ENCODE measurements at places on chromosomes 4 and X. TPM values are rescaled to one million over a fixed set of nuclear protein-coding genes. Genes with fewer than 3 reads are reported as not detected.

The TRPC5OS gene
- not detected for polyA plus RNA-seq

The GNRHR gene
- 0.55 TPM for polyA plus RNA-seq

The USP26 gene
- polyA plus RNA-seq, result not detected

The CACNA1F gene
- polyA plus RNA-seq, result 1.3 TPM

The FAM149A gene
- 11.8 TPM for polyA plus RNA-seq

The MTM1 gene
- 16.1 TPM for polyA plus RNA-seq

The CXCL10 gene
- 3.9 TPM for polyA plus RNA-seq

The PLK4 gene
- polyA plus RNA-seq, result 9.9 TPM

The CFP gene
- 4.2 TPM for polyA plus RNA-seq

GRCh38 chrX:15224747-15225146 is 45.1 kb downstream of the ASB9 start:
- DNase-seq, result no peak

- no peak for DNase-seq
These were observed 658 bp downstream of the SCOC start for GRCh38 chr4:140374130-140374477.

- DNase-seq, result no peak
These were observed 24.5 kb downstream of the DDIT4L start for GRCh38 chr4:100165809-100166208.

- no peak for DNase-seq
These were observed 19.0 kb downstream of the SMPX start for GRCh38 chrX:21738950-21739287.

DNA sequence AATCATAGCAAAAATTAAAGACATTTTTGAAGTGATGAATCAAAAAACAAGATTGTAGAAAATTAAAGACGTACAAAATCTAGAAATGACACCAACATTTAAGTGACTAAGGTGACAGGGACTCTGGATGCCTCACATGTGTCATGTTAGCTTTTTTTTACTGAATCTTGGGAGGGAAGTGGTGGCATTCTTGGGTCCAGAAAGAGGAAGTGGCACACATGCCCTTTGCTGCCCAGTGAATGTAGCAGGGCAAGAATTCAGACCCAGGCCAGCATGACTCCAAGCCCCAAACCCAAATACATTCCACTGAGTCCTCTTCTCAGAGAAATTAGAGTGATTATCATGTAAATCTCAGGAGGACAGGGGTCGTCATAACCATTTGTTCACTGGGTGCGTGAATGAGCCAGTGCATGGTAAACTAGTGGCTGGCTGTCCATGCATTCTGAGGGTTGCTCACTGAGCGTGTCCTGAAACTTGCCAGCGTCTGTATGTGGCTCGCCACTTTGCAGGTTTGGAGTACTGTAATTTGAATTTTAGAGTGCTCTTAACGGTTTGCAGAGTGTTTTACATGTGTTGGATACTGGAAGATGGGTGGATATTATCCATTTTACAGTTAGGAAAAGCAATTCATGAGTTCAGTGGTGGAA is 55.4 kb upstream of the TBC1D14 start:
- no peak for DNase-seq

DNA sequence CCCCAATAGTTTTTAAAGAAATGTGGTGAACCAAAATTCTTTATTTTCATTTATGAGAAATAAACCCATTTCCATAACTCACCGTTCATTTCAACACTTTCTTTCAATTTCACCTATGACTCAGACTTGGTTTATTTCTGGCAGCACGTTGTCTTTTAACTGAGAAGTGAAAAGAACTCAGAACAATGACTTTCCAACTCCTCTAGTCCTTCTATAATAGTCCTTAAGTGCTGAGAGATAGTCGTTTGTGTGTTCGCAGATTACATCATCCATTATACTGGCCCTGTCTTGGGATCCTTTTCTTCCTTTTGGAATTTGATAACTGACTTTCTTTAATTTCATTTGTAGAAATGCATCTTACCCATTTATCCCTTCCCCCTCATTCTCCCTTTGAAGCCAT is 113.6 kb downstream of the GLUD2 start:
- no peak for DNase-seq

GRCh38 chr4:100540131-100540530 is 22.3 kb upstream of the EMCN start:
- no peak for DNase-seq

DNA sequence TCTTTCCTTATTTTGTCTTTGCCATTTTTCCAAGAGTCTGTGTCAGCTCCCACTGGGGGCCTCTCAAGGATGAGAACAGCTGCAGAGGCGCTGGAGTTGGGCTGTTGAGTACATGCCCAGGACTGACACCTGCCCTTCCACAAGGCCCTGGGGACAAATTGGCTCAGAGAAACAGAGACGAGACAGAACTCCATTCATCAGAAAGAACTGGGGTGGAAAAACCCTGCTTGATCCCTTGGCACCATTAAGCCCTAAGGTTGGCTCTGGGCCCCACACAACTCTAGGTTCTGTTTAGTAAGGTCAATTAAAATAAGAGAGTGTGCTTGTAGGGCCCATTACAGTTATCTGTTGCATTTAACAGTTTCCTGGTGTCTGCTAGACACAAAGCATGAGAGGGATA is 63.6 kb downstream of the DCX start:
- no peak for DNase-seq

DNA sequence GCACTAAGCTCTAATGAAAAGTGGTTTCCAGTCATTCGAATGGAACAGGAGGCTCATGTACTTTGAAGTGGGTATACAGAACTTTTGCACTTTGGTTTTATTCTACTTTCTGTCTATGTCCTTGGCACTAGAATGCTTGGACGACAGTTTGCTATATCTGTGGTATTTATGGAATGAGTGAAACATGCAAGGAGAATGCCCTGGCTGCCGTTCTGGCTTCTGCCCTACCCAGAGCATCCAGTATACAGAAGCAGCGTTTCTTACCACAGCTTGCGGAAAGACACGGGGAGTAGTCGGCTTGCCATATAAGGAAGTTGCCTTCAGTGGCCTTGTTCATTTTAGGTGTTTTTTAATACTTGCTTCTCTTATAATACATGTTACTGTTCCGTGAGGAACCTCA is 98.0 kb downstream of the TBL1X start:
- DNase-seq, result no peak

- peak; percentile 41 for DNase-seq
These were observed 755 bp downstream of the ANKRD17 start for GRCh38 chr4:73257651-73258435.

- no peak for DNase-seq
These were observed 124.6 kb downstream of the CORIN start for GRCh38 chr4:47713129-47713834.

DNA sequence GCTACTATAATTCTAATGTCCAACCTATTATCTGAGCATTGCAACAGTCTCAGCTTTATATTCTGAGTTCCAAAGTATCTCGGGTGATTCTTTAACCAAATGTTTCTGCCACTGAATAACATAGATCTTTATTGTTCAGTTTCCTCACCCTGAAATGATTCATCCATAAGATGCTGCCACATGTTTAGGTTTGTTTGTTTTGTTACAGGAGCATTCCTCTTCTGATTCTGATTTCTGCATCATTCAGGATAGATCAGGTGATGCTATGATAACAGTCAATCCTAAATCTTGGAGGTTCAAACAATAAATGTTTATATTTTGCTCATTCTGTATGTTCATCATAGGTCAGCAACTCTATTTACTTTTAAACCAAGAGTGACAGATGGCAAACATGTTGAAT is 927.6 kb downstream of the PCDH7 start:
- DNase-seq, result no peak

- DNase-seq, result no peak
These were observed 115.2 kb upstream of the OTUD4 start for GRCh38 chr4:145295547-145295946.

- no peak for DNase-seq
These were observed 228.8 kb downstream of the ADGRL3 start for GRCh38 chr4:61428950-61429349.

GRCh38 chr4:128384765-128385598 is 97.4 kb upstream of the PGRMC2 start:
- no peak for DNase-seq
